Endodermal cell (in vitro differentiated cells): ENCODE measurements at places on chromosomes 13 and 19. TPM values are rescaled to one million over a fixed set of nuclear protein-coding genes. Genes with fewer than 3 reads are reported as not detected.

The MAMSTR gene
- total RNA-seq, result 1.9 and 2.1 TPM in 2 replicates

The POSTN gene
- 0.63 and 0.66 TPM in 2 replicates for total RNA-seq

DNA sequence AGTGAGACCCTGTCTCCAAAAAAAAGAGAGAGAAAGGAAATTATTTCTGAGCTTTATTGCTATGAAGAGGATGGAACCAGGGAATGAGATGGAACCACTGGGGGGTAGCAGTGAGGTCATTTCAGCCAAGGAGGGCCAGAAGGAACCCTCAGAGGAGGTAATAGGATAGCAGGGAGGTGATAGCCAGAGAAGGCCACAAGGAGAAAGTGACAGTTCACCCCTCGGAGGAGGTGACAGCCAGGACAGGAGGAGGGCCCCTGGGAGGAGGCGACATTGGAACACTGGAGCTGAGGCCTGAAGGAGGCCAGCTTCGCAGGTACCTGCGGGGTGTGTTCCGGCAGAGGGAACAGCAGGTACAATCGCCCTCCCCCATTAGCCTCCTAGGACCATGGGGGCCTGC, 675 bp upstream of the PGPEP1 start:
- no peaks in the 10 kb centered on the region for H3K4me1 ChIP-seq
- H3K36me3 ChIP-seq, result no peaks in the 10 kb centered on the region
- H3K27me3 ChIP-seq, result no peaks in the 10 kb centered on the region
- peak; percentile 89 for DNase-seq

GRCh38 chr13:64453831-64454230, 2776.3 kb downstream of the PCDH9 start:
- H3K27ac ChIP-seq, result no peak overlapping the region
- no peaks in the 10 kb centered on the region for H3K27me3 ChIP-seq
- H3K4me1 ChIP-seq, result no peaks in the 10 kb centered on the region
- DNase-seq, result no peak
- no peak overlapping the region for H3K4me3 ChIP-seq

The AMER2 gene
- 0.02 and 0.14 TPM in 2 replicates for total RNA-seq

The MIDN gene
- total RNA-seq, result 143 to 195 TPM (median 183 TPM) in 3 replicates

The ZNF813 gene
- 25.6 to 58.5 TPM (median 52.5 TPM) in 3 replicates for total RNA-seq

GRCh38 chr19:35138305-35138892, at the start of gene FXYD1:
FXYD1 (plus strand) TSS chr19:35138824; CDS start chr19:35140080, 1,256 bp downstream.
- no peaks in the 10 kb centered on the region for H3K36me3 ChIP-seq
- no peak within 1 kb of the TSS for H3K4me3 ChIP-seq
- peak within 1 kb of the TSS; percentile 80 for H3K27ac ChIP-seq
- H3K4me1 ChIP-seq, result no peaks in the 10 kb centered on the region
- DNase-seq, result no peak

GRCh38 chr13:18948012-18948663, 233.5 kb downstream of the TUBA3C start:
- H3K4me1 ChIP-seq, result no peaks in the 10 kb centered on the region
- no peak for DNase-seq
- no peak overlapping the region for H3K27ac ChIP-seq
- H3K27me3 ChIP-seq, result no peaks in the 10 kb centered on the region

The SIPA1L3 gene
- 38.3 and 48.2 TPM in 2 replicates for total RNA-seq

GRCh38 chr13:106633321-106633720, 65.4 kb upstream of the ARGLU1 start:
- no peak for DNase-seq
- no peaks in the 10 kb centered on the region for H3K36me3 ChIP-seq
- H3K27me3 ChIP-seq, result peaks cover 32% of the 10 kb centered on the region

GRCh38 chr13:22263185-22263584, 592.3 kb downstream of the FGF9 start:
- no peaks in the 10 kb centered on the region for H3K36me3 ChIP-seq
- no peak overlapping the region for H3K27ac ChIP-seq
- no peak overlapping the region for H3K4me3 ChIP-seq
- DNase-seq, result no peak
- H3K27me3 ChIP-seq, result no peaks in the 10 kb centered on the region
- no peaks in the 10 kb centered on the region for H3K4me1 ChIP-seq

The MED25 gene
- total RNA-seq, result 72.0 to 97.8 TPM (median 90.0 TPM) in 3 replicates

DNA sequence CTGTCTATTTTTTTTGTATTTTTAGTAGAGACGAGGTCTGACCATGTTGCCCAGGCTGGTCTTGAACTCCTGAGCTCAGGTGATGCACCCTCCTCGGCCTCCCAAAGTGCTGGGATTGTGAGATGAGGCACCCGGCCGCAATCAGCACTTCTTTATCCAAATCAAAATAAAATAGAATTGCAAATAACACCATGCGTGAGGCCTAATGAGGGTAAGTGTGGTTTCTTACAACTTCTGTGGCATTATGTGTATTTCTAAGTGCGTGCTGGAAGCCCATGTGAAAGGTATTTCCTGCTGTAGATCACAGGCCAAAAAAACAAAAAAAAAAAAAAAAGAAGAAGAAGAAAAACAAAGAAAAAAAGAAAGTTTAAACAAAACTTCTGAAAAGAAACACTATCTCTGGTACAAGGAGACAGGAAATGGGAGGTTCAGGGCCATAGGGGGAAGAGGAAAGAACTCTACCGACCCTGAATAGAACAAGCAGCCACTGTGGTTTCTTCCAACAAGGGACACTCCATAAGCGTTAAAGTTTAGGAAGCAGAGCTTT, 3.0 kb upstream of the GRAMD1A start:
- no peaks in the 10 kb centered on the region for H3K4me1 ChIP-seq
- no peak overlapping the region for H3K4me3 ChIP-seq
- H3K36me3 ChIP-seq, result no peaks in the 10 kb centered on the region
- no peaks in the 10 kb centered on the region for H3K27me3 ChIP-seq
- DNase-seq, result no peak
- no peak overlapping the region for H3K27ac ChIP-seq

The NXNL1 gene
- not detected in 3 replicates for total RNA-seq

DNA sequence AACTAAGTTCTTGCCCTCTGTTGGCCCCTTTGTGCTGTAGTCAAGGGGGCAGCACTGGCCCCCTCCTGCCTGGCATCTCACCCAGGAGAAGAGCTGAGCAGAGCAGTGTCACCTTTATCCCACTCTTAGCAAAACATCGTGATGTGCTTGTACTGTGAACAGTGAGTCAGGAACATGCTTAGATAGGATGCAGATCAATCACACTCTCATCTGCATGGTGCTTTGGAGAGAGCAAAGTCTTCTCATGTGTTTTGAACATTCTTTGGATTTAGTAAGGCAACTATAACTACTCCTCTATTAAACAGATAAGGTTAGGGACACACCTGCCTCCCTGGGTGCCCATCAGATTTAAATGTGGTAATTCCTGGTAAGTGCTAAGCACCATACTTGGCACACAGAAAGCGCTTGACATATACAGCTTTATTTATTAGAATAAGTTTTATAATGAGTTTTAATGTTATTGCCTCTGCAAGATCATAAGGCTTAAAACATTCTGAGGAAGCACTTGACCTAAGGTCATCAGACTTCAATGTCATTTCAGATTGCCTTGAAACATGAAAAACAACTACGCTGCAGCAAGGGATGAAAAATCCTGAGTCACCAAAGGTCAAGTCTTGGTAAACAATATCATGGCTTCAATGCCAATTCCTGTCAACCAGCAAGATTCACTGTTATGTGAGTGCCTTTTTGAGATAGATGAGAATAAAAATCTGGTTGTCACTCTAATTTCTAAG, 82.4 kb upstream of the IRS2 start:
- H3K4me1 ChIP-seq, result no peaks in the 10 kb centered on the region
- no peaks in the 10 kb centered on the region for H3K36me3 ChIP-seq
- no peak overlapping the region for H3K4me3 ChIP-seq
- H3K27ac ChIP-seq, result no peak overlapping the region

The TPM4 gene
- total RNA-seq, result 387 to 479 TPM (median 407 TPM) in 3 replicates

The DCLK1 gene
- 32.8 and 34.8 TPM in 2 replicates for total RNA-seq

The ZNF835 gene
- 0.13 to 0.69 TPM in 2 of 3 replicates, not detected in the other for total RNA-seq

The EPS8L1 gene
- 48.6 to 137 TPM (median 52.8 TPM) in 3 replicates for total RNA-seq

DNA sequence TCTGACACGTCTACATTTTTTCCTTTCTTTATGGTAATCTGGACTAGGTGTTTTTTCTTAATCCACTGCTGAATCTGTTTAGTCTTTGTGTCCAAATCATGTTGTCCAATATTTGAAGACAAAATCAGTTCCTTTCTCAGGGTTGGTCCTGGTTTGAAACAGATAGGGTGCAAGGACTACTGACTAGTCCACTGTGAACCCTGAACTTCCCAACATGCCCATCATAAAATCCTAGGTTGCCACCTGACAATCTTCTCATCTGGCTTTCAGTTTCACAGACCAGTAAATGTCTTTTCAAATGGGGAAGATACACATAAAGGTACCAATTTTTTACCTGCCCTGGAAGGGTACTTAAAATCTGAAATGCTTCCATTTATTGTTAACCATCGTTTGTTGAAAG, 12.7 kb downstream of the GTF3A start:
- no peak overlapping the region for H3K4me3 ChIP-seq
- H3K27me3 ChIP-seq, result no peaks in the 10 kb centered on the region
- no peaks in the 10 kb centered on the region for H3K4me1 ChIP-seq
- H3K36me3 ChIP-seq, result peaks cover 55% of the 10 kb centered on the region

DNA sequence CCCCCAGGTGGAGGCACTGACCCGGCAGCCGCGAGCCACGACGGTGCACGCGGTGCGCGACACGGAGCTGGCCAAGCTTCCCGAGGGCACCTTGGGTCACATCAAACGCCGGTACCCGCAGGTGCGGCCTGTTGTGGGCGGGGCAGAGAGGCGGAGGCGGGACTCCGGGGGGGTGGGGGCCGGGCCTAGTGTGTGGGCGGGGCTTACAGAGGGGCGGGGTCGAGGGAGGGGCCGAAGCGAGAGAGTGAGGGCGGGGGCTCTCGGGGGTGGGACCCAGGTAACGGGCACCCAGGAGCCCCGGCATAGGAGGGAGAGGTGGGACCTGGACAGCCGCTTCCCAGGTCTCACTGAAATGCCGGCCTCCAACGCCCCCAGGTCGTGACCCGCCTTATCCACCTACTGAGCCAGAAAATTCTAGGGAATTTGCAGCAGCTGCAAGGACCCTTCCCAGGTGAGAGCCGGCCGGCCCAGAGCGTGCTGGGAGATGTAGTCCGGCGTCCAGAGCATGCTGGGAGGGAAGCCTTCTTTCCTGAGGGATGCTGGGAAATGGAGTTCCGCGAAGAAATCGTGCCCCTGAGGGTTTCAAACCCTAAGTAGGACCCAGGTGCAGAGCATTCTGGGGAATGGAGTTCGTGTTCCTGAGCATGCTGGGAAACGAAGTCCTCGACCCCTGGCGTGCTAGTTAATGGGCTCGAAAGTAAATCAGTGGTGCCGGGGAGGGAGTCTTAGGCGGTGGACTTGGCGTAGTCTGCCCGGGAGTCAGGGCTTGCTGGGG, 15.7 kb downstream of the PNPLA6 start:
- peaks cover 25% of the 10 kb centered on the region for H3K36me3 ChIP-seq
- no peaks in the 10 kb centered on the region for H3K4me1 ChIP-seq
- H3K4me3 ChIP-seq, result no peak overlapping the region
- no peaks in the 10 kb centered on the region for H3K27me3 ChIP-seq
- peak; percentile 98 for DNase-seq

GRCh38 chr13:49058761-49059160, 83.0 kb downstream of the FNDC3A start:
- no peak for DNase-seq
- H3K4me1 ChIP-seq, result no peaks in the 10 kb centered on the region
- no peak overlapping the region for H3K27ac ChIP-seq
- H3K4me3 ChIP-seq, result no peak overlapping the region
- no peaks in the 10 kb centered on the region for H3K27me3 ChIP-seq
- peaks cover 4% of the 10 kb centered on the region for H3K36me3 ChIP-seq

- no peaks in the 10 kb centered on the region for H3K27me3 ChIP-seq
- H3K36me3 ChIP-seq, result peaks cover 11% of the 10 kb centered on the region
- no peaks in the 10 kb centered on the region for H3K4me1 ChIP-seq
- no peak for DNase-seq
- H3K4me3 ChIP-seq, result peak overlapping the region; percentile 73
These were observed 1.1 kb downstream of the TM6SF2 start for GRCh38 chr19:19271828-19272599.

GRCh38 chr19:3358689-3359014, 7.7 kb upstream of the NFIC start:
- DNase-seq, result no peak
- peaks cover 88% of the 10 kb centered on the region for H3K27me3 ChIP-seq
- no peak overlapping the region for H3K4me3 ChIP-seq

The HMG20B gene
- 82.5 to 106 TPM (median 102 TPM) in 3 replicates for total RNA-seq

- peaks cover under 1% of the 10 kb centered on the region for H3K4me1 ChIP-seq
- no peaks in the 10 kb centered on the region for H3K27me3 ChIP-seq
- H3K4me3 ChIP-seq, result no peak overlapping the region
- DNase-seq, result peak; percentile 54
- no peak overlapping the region for H3K27ac ChIP-seq
These were observed 10.6 kb downstream of the PTBP1 start for GRCh38 chr19:807627-808422.

The GCDH gene
- total RNA-seq, result 53.6 and 58.1 TPM in 2 replicates

The ETV2 gene
- 1.2 and 1.6 TPM in 2 replicates for total RNA-seq

The NCAN gene
- total RNA-seq, result 3.3 and 4.2 TPM in 2 replicates

DNA sequence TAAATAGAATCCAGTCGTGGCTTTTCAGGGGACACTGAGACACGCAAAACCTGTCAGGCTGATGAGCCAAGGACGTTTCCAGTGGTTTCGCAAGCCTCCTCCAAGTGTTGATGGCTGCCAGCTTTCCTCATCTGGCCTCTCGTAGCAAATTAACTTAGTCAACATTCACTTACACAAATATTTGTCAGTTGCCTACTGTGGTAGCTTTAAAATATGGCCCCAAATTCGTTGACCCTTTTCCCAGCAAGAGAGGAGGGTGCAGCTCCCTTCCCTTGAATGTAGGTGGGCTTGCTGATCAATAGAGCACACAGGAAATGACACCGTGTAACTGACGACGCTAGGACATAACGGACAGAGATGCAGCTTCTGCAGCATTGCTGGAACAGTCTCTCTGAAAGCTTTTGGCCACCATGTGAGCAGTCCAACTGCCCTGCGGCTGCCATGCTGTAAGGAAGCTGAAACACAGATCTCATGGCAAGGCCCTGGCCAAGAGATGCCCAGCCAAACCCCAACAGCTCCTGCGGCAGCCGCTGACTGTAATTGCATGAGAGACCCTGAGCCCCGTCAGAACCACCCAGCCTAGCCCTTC, 5.5 kb upstream of the RANBP3 start:
- peaks cover 3% of the 10 kb centered on the region for H3K4me1 ChIP-seq
- H3K27ac ChIP-seq, result no peak overlapping the region
- no peaks in the 10 kb centered on the region for H3K36me3 ChIP-seq
- DNase-seq, result no peak
- no peak overlapping the region for H3K4me3 ChIP-seq

- DNase-seq, result no peak
- H3K27ac ChIP-seq, result no peak overlapping the region
- no peak overlapping the region for H3K4me3 ChIP-seq
- H3K27me3 ChIP-seq, result no peaks in the 10 kb centered on the region
These were observed 14.0 kb downstream of the ELF1 start for GRCh38 chr13:41004875-41005693.
